ENCODE measurements at places on chromosomes 7 and 10. TPM values are rescaled to one million over a fixed set of nuclear protein-coding genes. Genes with fewer than 3 reads are reported as not detected.
A peak's percentile ranks its signal among the peaks of the same experiment; 100 is the strongest.

DNA sequence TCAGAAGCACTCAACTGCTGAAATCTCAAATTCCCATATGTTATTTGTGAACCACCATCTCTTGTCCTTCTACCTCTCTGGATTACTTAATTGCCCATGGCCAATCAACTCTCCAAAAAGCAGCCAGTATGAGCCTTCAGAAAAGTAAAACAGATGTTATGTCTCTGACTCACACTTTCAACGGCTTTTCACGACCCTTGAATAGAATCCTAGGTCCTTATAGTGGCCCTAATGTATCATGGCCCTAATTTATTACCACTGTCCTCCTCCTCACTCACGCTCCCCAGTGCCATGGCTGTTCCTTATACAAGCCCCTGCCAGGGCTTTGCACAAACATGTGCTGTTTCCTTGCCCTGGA, 20.0 kb downstream of the ZNF438 start:
- H3K27me3 ChIP-seq: no peaks in the 10 kb centered on the region
- no peak overlapping the region for H3K4me3 ChIP-seq
- no peaks in the 10 kb centered on the region for H3K4me1 ChIP-seq

Gene XRCC2
- 14.8 TPM for total RNA-seq

Gene ZNF394
- 34.1 TPM for total RNA-seq

GRCh38 chr10:100519311-100520051, at the start of gene SEC31B:
SEC31B (minus strand) TSS chr10:100519861; CDS start chr10:100516952, 2,909 bp downstream.
- peaks cover 10% of the 10 kb centered on the region for H3K4me1 ChIP-seq
- no peak within 1 kb of the TSS for H3K4me3 ChIP-seq
- no peak for DNase-seq

GRCh38 chr10:11164803-11165590, 147.3 kb downstream of the CELF2 start:
- H3K27me3 ChIP-seq: no peaks in the 10 kb centered on the region
- DNase-seq: peak; percentile 46
- H3K4me3 ChIP-seq: peak overlapping the region; percentile 72
- H3K36me3 ChIP-seq: no peaks in the 10 kb centered on the region
- H3K27ac ChIP-seq: peak overlapping the region; percentile 92

Gene ZDHHC4
- total RNA-seq: 31.6 TPM

- DNase-seq: no peak
- H3K27me3 ChIP-seq: no peaks in the 10 kb centered on the region
- no peak overlapping the region for H3K4me3 ChIP-seq
- H3K4me1 ChIP-seq: no peaks in the 10 kb centered on the region
- H3K27ac ChIP-seq: no peak overlapping the region
Measured at GRCh38 chr7:39527296-39527695, 38.9 kb upstream of the YAE1 start.

Gene PTF1A
- total RNA-seq: not detected

Gene SAP25
- 14.3 TPM for total RNA-seq

Gene LRRTM3
- not detected for total RNA-seq

GRCh38 chr7:8251195-8251594, 10.8 kb downstream of the ICA1 start:
- DNase-seq: no peak
- no peak overlapping the region for H3K4me3 ChIP-seq
- H3K4me1 ChIP-seq: no peaks in the 10 kb centered on the region
- H3K36me3 ChIP-seq: no peaks in the 10 kb centered on the region
- no peak overlapping the region for H3K27ac ChIP-seq
- H3K27me3 ChIP-seq: no peaks in the 10 kb centered on the region

GRCh38 chr7:50502947-50503346, 52.8 kb upstream of the FIGNL1 start:
- no peak overlapping the region for H3K27ac ChIP-seq
- no peaks in the 10 kb centered on the region for H3K4me1 ChIP-seq
- no peak for DNase-seq
- H3K36me3 ChIP-seq: no peaks in the 10 kb centered on the region

DNA sequence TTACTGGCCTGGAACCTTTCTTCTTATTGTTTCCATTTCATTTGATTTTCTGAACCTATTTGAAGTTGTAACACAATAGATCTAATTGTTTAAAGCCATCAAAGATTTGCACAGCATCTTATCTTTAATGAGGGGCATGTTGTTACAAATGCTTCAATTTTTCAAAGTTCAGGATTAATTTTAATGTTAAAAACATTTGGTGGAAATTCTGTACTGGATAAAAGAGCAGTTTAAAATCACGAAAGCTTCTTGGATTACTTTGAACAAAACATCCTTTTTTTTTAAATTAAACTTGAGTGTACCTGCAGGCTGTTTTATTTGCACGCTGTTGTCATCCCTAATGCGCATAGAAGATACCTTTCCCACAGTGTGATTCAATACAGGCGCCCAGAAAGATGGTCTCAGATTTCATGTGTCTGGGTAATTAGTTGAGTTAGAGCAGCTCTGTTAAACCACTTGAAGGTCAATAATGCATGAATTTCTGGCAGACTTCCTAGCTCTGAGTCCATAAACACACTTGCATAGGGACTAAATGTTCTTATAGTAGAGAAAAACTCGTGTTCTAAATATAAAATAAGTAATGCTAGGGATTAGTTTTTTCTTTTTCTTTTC, 29.3 kb upstream of the DDX50 start:
- H3K27me3 ChIP-seq: no peaks in the 10 kb centered on the region
- no peak overlapping the region for H3K4me3 ChIP-seq
- no peak for DNase-seq
- no peaks in the 10 kb centered on the region for H3K4me1 ChIP-seq
- no peak overlapping the region for H3K27ac ChIP-seq
- no peaks in the 10 kb centered on the region for H3K36me3 ChIP-seq

- no peaks in the 10 kb centered on the region for H3K36me3 ChIP-seq
- H3K4me1 ChIP-seq: no peaks in the 10 kb centered on the region
- no peak overlapping the region for H3K4me3 ChIP-seq
- no peak overlapping the region for H3K27ac ChIP-seq
- no peak for DNase-seq
Measured at GRCh38 chr10:96440361-96441292, 73.1 kb downstream of the TLL2 start.

Gene WNT16
- 0.09 TPM for total RNA-seq

Gene NKX1-2
- total RNA-seq: not detected

DNA sequence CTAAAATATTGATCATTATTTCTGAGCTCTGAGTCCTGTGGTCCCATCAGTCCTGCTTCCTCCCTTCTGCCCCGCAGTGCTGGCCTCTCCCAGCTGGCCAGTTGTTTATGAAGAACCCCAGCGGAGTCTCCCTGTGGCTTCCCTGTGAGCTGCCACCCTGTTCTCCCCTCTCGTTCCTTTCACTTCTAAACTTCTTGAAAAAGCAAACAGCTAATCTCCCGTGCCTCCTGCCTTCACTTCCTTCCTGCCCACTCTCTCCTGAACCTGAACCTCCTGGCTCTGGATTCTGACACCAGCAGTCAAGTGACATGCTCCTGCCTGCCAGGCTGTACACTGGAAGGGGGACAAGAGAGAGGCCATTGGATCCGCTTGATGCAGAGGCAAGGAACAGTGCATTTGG, 63.7 kb upstream of the ZPBP start:
- no peak overlapping the region for H3K4me3 ChIP-seq
- peaks cover 14% of the 10 kb centered on the region for H3K4me1 ChIP-seq
- no peak overlapping the region for H3K27ac ChIP-seq
- DNase-seq: no peak
- H3K27me3 ChIP-seq: no peaks in the 10 kb centered on the region

GRCh38 chr7:26178272-26178960, 22.1 kb downstream of the HNRNPA2B1 start:
- H3K4me1 ChIP-seq: peaks cover 21% of the 10 kb centered on the region
- H3K27me3 ChIP-seq: no peaks in the 10 kb centered on the region
- DNase-seq: no peak
- H3K4me3 ChIP-seq: no peak overlapping the region
- no peaks in the 10 kb centered on the region for H3K36me3 ChIP-seq
- no peak overlapping the region for H3K27ac ChIP-seq

GRCh38 chr7:37732253-37732652, 48.7 kb downstream of the GPR141 start:
- H3K27ac ChIP-seq: no peak overlapping the region
- DNase-seq: no peak
- no peaks in the 10 kb centered on the region for H3K27me3 ChIP-seq
- H3K4me3 ChIP-seq: no peak overlapping the region
- H3K4me1 ChIP-seq: no peaks in the 10 kb centered on the region

- no peaks in the 10 kb centered on the region for H3K27me3 ChIP-seq
- H3K4me1 ChIP-seq: no peaks in the 10 kb centered on the region
- H3K4me3 ChIP-seq: no peak overlapping the region
- no peak for DNase-seq
Measured at GRCh38 chr10:111762114-111762513, 421.5 kb downstream of the GPAM start.

- DNase-seq: no peak
- peaks cover 33% of the 10 kb centered on the region for H3K4me1 ChIP-seq
- H3K27ac ChIP-seq: no peak overlapping the region
- H3K27me3 ChIP-seq: no peaks in the 10 kb centered on the region
- H3K36me3 ChIP-seq: no peaks in the 10 kb centered on the region
Measured at GRCh38 chr7:5831196-5831595, 49.4 kb upstream of the OCM start.

DNA sequence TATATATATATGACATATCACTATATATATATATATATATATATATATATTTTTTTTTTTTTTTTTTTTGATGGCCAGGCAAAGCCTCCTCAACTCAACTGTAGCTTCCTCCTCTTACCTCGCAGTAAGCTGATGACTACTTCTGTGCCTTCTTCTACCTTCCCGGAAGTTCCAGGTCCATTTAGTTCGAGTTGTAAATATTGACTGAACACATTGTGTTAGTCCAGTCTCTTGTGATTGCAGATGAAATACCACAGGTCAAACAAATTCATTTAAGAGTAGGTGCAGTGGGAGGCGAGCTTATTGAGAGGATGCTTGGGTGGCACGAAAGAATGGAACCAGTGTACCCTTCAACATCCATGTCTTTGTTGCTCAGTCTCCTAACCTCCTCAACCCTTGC, 144.6 kb downstream of the ST7 start:
- DNase-seq: no peak
- no peaks in the 10 kb centered on the region for H3K36me3 ChIP-seq
- no peak overlapping the region for H3K27ac ChIP-seq
- no peaks in the 10 kb centered on the region for H3K4me1 ChIP-seq
- no peaks in the 10 kb centered on the region for H3K27me3 ChIP-seq
- no peak overlapping the region for H3K4me3 ChIP-seq

- peaks cover 59% of the 10 kb centered on the region for H3K4me1 ChIP-seq
- H3K27ac ChIP-seq: peak overlapping the region; percentile 91
- H3K4me3 ChIP-seq: no peak overlapping the region
- DNase-seq: peak; percentile 59
- H3K27me3 ChIP-seq: no peaks in the 10 kb centered on the region
Measured at GRCh38 chr10:3873728-3874461, 88.9 kb upstream of the KLF6 start.

GRCh38 chr7:80128918-80129317, 5.7 kb upstream of the GNAI1 start:
- H3K36me3 ChIP-seq: no peaks in the 10 kb centered on the region
- DNase-seq: no peak
- no peaks in the 10 kb centered on the region for H3K4me1 ChIP-seq
- no peak overlapping the region for H3K27ac ChIP-seq
- H3K27me3 ChIP-seq: peaks cover 3% of the 10 kb centered on the region

- H3K27ac ChIP-seq: no peak overlapping the region
- no peaks in the 10 kb centered on the region for H3K27me3 ChIP-seq
- no peak for DNase-seq
- H3K36me3 ChIP-seq: peaks cover 3% of the 10 kb centered on the region
Measured at GRCh38 chr7:2217716-2218443, 14.9 kb downstream of the MAD1L1 start.

DNA sequence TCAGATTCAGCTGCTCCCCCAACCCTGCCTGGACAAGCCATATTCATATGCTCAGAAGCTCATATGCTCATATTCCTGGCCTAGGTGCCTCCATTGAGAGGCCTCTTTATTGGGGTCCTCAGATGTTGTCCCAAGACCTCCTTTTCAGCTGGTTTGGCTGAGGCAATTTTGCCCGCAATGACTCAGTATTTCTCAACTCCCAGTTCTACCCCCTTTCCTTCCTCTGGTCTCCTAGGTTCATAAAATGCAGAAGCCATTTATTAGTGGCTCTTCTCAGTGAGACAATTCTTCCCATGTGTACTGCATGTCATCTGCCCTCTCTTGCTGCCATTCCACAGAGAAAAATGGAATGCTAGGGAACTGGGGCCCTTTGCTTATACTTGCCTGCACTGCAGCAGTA, 110.7 kb downstream of the INHBA start:
- no peak overlapping the region for H3K27ac ChIP-seq
- no peak overlapping the region for H3K4me3 ChIP-seq
- H3K27me3 ChIP-seq: no peaks in the 10 kb centered on the region
- no peaks in the 10 kb centered on the region for H3K4me1 ChIP-seq
- DNase-seq: no peak
- no peaks in the 10 kb centered on the region for H3K36me3 ChIP-seq

- H3K4me1 ChIP-seq: no peaks in the 10 kb centered on the region
- H3K4me3 ChIP-seq: no peak overlapping the region
- H3K27ac ChIP-seq: no peak overlapping the region
- no peaks in the 10 kb centered on the region for H3K36me3 ChIP-seq
- no peaks in the 10 kb centered on the region for H3K27me3 ChIP-seq
Measured at GRCh38 chr7:22572937-22573336, 72.9 kb upstream of the STEAP1B start.

DNA sequence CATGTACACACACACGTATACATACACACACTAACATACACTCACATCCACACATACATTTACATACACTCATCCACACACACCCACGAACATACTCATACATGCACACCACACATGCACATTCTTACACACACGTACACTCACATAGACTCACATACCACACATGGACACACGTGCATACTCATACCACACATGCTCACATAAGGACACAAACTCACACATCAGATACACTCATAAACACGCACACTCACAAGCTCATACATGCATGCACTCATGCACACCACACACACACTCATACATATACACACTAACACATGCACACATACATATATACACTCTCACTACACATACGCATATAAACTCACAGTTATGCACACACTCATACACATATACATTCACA, 1.2 kb upstream of the CALN1 start:
- H3K4me3 ChIP-seq: no peak overlapping the region
- no peaks in the 10 kb centered on the region for H3K4me1 ChIP-seq
- no peaks in the 10 kb centered on the region for H3K36me3 ChIP-seq

DNA sequence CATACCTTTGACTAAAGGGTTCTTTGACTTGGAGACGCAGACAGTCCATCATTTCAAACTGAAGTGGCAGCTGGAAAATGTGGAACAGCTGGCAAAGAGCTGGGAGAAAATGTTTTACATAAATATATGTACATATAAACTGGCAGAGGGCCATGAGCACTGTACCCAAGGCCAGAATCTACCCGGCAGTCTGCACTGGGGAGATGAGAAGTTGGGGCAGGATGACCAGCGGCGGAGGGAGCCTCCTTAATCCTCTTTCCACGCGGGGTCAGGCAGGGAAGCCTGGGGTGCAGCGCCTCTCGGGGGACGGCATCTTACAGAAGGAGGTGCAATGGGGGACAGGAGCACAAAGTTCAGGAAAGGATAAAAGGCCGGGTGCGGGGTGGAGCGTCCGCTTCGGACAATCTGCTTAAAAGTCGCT, 1.3 kb downstream of the GLI3 start:
- H3K4me3 ChIP-seq: no peak overlapping the region
- H3K36me3 ChIP-seq: no peaks in the 10 kb centered on the region
- no peaks in the 10 kb centered on the region for H3K27me3 ChIP-seq
- no peaks in the 10 kb centered on the region for H3K4me1 ChIP-seq
- DNase-seq: no peak

Gene POU6F2
- total RNA-seq: not detected

Measured in CD8-positive, alpha-beta memory T cell (primary cell).